ENCODE measurements at places on chromosomes 4 and X.

GRCh38 chr4:126130215-126130614 is 815.5 kb downstream of the FAT4 start:
- DNase-seq, result no peak

DNA sequence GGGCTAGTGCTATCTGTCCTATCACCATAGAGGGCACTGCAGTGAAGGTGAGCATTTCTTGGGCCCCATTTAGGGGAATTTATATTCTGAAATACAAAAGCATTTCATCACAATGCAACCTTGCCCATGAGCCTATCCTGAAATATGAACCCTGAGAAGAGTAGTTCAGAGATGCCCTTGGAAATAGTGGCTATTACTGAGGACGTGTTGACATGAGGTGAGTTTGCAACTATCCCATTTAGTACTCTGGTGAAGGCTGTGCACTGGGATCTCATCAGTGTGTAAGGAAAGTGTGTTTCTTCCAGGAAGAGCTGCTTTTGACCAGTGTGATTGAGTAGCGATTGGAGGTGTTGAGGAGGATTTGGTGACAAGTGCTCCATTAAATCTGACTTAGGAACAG is 149.3 kb upstream of the EOLA2 start:
- no peak for DNase-seq

DNA sequence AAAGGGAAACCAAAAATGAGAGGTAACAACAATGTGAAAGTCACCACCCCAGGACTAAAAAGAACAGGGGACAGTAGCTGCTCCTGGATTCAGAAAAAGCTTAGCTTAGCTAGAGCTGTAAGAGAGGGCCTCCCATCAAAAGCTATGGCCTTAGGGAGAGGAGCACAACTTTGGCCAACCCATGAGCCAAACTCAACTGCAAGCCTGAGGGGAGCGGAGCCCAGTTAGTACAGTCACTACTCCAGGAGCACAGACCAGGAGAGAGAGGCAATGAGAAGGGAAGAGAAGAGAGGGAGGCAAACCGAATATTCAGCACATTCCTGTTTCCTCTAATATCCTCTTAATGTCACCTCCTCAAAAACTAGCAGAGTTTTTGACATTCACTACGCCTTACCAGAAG is 917.1 kb upstream of the INTU start:
- no peak for DNase-seq

GRCh38 chr4:81509191-81509590 is 37.5 kb upstream of the RASGEF1B start:
- DNase-seq, result no peak

DNA sequence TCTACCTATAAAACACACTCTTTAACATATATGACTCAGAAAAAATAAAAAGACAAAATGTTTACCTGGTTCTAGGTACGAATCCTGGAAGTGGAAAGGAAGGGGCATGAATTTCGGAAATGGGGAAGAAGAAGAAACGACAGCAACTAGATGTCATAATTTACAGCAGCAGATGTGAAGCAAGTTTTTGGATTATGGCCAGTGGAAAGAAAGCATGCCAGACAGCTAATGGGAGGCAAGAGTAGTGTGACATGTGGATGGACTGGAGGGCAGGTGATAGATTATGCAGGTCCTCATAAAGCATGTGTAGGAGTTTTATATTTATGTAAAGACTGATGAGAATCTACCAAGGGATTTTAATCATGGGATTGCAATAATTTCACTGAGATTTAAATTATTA is 279.0 kb upstream of the TACR3 start:
- no peak for DNase-seq

DNA sequence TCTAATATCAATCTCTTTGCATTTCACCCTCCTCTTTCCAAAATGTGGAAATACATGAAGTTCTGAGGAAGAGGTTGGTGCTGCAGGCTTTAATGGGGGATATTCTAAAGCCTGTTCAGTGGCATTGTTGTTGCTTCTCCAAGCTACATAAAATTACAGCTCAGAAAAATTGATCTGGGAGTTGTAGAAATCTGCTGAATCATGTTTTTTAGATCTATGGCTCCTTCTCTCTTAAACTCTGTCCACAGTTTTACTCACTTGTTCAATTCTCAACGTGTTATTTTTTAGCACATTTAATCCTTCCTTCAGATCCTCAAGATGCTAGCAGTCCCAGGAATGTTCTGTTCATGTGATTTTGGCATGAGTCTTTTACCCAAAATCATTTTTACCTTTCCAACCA is 949.5 kb upstream of the ADGRL3 start:
- DNase-seq, result no peak

DNA sequence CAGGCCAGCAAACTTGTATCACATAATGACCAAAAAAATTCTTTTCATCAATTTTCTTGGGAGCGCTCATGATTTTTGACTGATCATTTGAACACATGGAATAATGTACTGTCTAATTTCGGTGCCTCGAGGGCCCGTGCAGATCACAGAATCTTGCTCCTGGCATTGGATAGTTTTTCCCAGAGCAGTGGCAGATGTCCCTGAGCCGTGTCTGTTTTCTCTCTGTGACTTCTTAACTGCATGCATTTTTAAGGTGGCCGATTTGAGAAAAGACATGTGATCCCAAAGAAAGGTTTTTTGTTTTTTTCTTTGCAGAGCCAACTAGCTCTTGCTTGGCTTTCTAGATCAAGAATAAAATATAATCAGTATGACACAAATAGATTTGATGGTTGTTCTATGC is 19.7 kb downstream of the GPRIN3 start:
- DNase-seq, result no peak

DNA sequence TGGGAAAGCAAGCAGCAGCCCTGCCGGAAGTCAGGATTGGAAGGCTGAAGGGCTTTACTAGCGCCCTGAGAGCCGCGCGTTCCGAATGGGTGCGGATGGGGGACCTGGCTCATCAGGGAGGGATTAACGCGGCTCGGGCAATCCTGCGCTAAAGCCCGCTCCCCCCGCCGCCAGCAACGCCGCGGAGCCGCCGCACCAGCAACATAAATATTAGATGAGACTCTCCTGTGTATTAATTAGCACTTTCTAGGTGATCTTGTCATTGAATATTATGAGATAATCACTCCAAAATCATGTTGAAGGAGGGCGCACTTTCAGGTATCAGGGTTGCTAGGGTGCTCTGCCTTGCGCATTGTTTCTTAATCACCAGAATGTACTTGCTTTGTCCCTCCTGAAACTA is 357.2 kb upstream of the FAM241A start:
- no peak for DNase-seq

Measured in activated CD8-positive, alpha-beta memory T cell treated with anti-CD3 and anti-CD28 coated beads, Interleukin-2, amount 50 U/mL, for 48 hours (primary cell).